ENCODE measurements at places on chromosomes 3 and 15.

DNA sequence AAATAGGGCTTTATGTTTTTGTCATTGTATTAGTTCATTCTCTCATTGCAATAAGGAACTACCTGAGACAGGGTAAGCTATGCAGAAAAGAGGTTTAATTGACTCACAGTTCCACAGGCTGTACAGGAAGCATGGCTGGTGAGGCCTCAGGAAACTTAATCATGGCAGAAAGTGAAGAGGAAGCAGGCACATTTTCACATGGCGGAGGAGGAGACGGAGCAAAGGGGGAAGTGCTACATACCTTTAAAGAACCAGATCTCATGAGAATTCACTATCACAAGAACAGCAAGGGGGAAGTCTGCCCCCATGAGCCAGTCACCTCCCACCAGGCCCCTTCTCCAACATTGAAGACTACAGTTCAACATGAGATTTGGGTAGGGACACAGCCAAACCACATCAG is 25.6 kb downstream of the CEP63 start:
- no peak for DNase-seq

GRCh38 chr3:194449913-194450312 is 36.9 kb downstream of the ATP13A3 start:
- no peak for DNase-seq

GRCh38 chr3:164018500-164018899 is 1059.8 kb downstream of the SI start:
- no peak for DNase-seq

- DNase-seq: no peak
Observed at GRCh38 chr3:40876009-40876408, 323.3 kb upstream of the CTNNB1 start.

- peak; percentile 76 for DNase-seq
Observed at GRCh38 chr15:41557673-41558399, 1.2 kb upstream of the TYRO3 start.

GRCh38 chr3:69306239-69307185 is 79.4 kb downstream of the FRMD4B start:
- peak; percentile 70 for DNase-seq

- DNase-seq: peak; percentile 58
Observed at GRCh38 chr3:80771085-80771484, 990.4 kb downstream of the GBE1 start.

- DNase-seq: peak; percentile 16
Observed at GRCh38 chr15:81813215-81813614, 232.6 kb downstream of the MEX3B start.

- no peak for DNase-seq
Observed at GRCh38 chr3:84717894-84718293, 240.9 kb upstream of the CADM2 start.

GRCh38 chr3:76561494-76562236 is 478.2 kb upstream of the ROBO2 start:
- no peak for DNase-seq

DNA sequence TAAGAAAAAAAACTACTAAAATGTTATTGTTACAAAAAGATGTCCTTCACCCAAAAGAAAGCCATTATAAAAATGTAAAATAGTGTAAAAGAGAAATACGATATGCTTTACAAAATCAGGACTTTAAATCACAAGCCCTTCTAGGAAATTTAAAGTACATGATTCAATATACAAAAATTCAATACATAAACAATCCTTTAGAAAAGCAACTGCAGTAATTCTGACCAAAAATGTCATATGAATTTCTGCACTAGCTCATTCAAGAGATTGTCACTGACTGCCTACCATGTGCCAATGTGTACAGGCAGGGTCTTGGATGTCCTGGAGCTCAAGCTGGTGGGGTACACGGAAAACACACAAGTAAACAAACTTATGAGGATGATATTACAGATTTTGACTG is 2.5 kb downstream of the MORC1 start:
- no peak for DNase-seq

GRCh38 chr3:22981166-22981565 is 222.0 kb upstream of the UBE2E2 start:
- DNase-seq: no peak

GRCh38 chr15:37880009-37880834 is 54.2 kb upstream of the TMCO5A start:
- DNase-seq: peak; percentile 45

GRCh38 chr3:72997421-72997961 is 880 bp downstream of the PPP4R2 start:
- peak; percentile 35 for DNase-seq

- DNase-seq: no peak
Observed at GRCh38 chr15:68801572-68802148, 19.0 kb downstream of the ANP32A start.

GRCh38 chr3:138135833-138136194 is 3.6 kb upstream of the A4GNT start:
- no peak for DNase-seq

- no peak for DNase-seq
Observed at GRCh38 chr3:196774191-196774820, 34.6 kb downstream of the PAK2 start.

DNA sequence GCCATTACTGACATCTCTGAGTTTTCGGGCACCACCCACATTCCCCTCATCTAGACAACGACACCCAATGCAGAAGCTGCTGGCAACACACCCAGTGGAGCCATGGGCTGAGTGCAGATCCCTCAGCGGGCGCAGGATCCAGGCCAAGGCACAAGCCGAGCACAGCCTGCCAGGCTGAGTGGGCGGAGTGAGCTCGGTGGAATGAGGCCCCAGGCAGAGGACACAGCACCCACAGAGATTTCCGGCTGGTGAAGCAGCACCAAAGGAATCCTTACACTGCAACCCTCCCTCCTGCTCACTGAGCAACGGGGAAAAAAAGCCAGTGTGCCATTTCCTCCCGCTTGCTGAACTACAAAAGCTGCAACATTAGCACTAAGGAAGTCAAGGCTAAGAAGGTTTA is 34.3 kb downstream of the ZMAT3 start:
- DNase-seq: peak; percentile 96

DNA sequence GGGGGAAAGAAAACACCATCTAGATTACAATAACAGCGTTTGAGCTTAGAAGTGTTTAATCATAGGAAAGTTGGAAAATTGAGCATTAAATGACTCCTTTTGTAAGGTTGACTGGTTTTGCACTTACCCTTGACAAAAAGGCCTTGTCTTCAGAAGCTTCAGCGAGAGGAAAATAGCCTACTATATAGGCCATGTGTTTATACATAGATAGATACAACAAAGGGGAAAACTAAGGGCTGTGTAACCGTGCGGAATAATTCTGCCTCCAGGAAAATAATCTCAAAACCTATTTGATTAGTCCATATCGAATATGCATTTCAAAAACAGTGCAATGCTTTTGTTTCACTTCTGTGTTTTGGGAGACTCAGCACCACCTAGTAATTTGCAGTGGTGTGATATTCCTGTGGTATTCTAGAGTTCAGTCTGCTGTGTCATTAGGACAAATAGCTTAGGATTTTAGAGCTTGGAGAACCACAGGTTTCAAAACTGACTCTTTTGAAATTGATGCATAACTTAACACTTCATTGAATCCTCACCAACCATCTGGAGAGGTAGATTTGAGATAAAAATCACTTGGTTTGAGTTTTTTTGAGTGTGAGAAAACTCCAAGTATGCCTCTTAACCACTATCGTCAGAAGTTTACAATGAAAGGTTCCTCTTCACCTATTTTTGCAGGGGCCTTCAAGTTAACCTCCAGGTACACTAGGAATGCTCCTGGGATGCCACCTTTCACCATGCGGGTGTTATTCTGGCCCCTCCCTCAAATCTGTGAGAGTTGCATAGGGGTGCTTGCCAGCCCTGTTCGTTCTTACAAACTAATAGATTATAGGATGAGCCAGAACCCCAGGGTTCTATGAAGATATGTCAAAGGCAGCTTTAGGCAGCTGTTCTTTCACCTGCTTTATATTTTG is 1.9 kb downstream of the ARHGAP31 start:
- no peak for DNase-seq
